Stimulated activated CD4-positive, alpha-beta T cell treated with anti-CD3 and anti-CD28 coated beads, Interleukin-1b, Interleukin-23, amount 100 ng/mL, for 48 hours (primary cell): ENCODE measurements at places on chromosomes 3 and 15.

GRCh38 chr3:159910991-159911663 lies 77.5 kb upstream of the IL12A start:
- DNase-seq, result no peak

DNA sequence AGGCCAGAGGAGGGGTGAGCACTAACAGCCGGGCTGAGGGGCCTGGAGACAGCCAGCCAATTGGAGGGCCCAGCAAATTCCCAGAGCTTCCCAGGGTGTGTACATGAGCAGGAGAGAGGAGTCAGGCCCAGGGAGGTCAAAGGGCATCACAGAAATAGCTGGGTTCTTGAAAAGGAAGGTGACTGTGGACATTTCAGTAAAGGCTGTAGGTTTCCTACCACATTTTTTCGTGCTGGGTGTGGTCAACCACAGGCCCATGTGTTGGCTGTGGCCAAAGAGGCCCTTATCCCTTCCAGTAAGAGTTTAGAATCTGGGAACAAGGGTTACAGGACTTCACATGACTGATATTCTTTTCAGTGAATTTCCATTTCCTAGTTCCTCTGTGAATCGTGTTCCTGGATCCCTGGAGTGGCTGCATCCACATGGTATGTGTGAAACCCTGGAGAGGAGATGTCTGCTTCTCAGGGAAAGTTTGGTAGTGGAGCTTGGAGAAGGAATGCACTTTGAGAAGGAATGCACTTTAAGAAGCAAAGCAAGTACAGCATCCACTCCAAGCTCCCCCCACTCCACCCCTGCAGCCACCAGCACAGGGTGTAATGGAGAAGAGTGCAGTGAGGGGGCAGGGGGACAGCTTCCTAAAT lies 73.2 kb upstream of the HEG1 start:
- no peak for DNase-seq

GRCh38 chr3:131193641-131194238 lies 167.1 kb downstream of the NEK11 start:
- DNase-seq, result no peak

- no peak for DNase-seq
Observed at GRCh38 chr15:32718821-32719716, 1.3 kb downstream of the GREM1 start.

GRCh38 chr3:55709411-55710012 lies 222.4 kb upstream of the WNT5A start:
- no peak for DNase-seq

- no peak for DNase-seq
Observed at GRCh38 chr3:121918779-121919483, 24.7 kb downstream of the SLC15A2 start.

- DNase-seq, result no peak
Observed at GRCh38 chr3:148823026-148823425, 4.6 kb upstream of the CPB1 start.

DNA sequence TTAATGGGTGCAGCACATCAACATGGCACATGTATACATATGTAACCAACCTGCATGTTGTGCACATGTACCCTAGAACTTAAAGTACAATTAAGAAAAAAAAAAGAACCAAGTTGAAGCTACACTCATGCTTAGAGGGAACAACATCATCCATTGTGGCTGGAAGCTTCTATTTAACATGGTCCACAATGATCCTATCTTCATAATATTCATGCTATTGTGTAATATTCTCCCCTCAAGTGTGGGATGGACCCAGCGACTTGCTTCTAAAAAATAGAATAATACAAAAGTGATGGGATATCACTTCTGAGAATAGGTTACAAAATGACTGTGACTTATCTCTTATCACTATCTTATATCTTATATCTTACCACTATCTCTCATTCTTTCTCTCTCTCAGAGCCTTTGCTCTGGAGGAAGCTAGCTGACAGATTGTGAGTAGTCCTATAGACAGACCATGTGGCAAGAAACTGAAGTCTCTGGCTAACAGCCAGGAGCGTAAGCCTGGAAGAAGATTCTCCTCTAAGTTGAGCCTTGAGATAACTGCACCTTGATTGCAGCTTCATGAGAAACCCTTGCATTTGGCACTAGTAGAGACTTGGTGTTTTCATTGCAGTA lies 198.5 kb upstream of the MRPL3 start:
- no peak for DNase-seq

DNA sequence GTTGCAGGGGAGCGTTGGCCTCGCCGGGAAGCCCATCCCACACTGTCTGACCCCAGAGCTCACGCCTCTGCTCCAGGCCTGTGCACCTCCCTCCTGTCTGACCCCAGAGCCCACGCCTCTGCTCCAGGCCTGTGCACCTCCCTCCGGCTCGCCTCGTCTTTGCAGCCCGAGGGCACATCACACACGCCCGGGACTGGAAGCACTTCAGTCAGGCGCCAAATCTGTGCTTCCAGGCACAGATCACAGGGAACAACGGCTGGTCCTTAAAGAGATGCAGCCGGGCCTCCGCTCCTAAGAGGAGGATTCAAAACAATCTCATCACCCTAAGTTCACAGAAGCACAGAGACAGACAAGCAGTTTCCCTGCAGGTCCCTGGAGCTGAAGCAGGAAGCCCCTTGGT lies 103.0 kb upstream of the RPL32 start:
- no peak for DNase-seq

GRCh38 chr3:45362758-45363157 lies 25.6 kb upstream of the LARS2 start:
- DNase-seq, result no peak

- DNase-seq, result peak; percentile 75
Observed at GRCh38 chr15:43776718-43777266, at the start of gene ELL3. ELL3 (minus strand) TSS chr15:43776966; CDS start chr15:43776901, 65 bp downstream.

- peak; percentile 58 for DNase-seq
Observed at GRCh38 chr3:68057637-68058320, 403.4 kb upstream of the SUCLG2 start.

DNA sequence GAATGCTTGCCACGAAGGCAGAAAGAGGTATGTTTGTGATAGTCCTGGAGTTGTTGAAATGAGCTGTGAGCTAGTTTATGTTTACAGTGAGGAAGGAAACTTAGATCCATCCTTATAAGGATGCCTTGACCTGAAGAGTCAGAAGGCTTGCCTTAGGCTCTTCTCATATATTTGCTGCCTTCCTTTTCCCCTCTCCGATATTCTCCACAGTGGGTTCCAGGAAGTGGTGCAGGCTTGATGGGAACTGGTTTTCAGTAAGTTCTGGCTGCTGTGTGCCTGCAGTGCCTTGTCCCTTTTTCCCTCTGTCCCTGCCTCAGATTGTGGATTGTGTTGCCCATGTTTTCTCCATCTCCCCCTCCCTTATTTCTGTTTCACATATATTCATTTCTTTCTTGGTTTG lies 287.3 kb upstream of the UBE2E1 start:
- DNase-seq, result no peak

DNA sequence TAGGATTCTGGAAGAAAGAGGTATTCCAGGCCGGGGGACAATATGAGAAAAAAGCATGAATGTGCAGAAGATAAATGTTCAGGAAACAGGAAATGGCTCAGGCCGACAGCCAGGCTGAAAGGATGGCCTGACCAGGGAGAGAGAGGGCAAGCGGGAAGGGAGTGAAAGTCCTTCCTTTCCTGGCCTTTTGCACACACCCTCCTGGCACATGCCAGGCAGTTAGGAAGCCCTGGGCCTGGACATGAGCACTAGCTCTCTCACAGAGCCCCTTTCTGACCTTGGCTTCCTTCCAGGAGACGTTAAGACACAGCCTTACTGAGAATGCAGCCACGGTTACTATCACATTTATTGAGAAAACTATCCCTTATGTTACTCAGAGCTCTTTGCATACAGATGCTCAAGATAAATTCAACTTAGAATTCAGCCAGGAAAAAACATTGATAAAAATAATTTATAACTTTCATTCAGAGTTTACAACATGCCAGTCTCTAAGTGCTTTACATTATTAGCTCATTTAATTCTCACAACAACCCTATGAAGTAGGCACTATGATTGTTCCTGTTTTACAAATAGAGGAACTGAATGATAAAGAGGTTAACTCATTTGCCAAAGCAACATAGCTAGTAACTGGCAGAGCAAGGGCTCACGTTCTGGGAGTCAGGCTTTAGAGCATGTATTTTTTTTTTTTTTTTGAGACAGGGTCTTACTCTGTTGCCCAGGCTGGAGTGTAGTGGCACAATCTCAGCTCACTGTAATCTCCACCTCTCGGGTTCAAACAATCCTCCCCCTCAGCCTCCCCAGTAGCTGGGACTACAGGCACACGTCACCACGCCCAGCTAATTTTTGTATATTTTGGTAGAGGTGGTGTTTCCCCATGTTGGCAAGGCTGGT lies 39.4 kb upstream of the SMAD3 start:
- DNase-seq, result no peak

- DNase-seq, result no peak
Observed at GRCh38 chr15:47682661-47683060, 34.6 kb upstream of the SEMA6D start.

GRCh38 chr3:127174715-127175140 lies 18.2 kb upstream of the PRR23E start:
- DNase-seq, result no peak

- DNase-seq, result peak; percentile 3
Observed at GRCh38 chr3:131216801-131217200, 164.8 kb upstream of the NUDT16 start.

DNA sequence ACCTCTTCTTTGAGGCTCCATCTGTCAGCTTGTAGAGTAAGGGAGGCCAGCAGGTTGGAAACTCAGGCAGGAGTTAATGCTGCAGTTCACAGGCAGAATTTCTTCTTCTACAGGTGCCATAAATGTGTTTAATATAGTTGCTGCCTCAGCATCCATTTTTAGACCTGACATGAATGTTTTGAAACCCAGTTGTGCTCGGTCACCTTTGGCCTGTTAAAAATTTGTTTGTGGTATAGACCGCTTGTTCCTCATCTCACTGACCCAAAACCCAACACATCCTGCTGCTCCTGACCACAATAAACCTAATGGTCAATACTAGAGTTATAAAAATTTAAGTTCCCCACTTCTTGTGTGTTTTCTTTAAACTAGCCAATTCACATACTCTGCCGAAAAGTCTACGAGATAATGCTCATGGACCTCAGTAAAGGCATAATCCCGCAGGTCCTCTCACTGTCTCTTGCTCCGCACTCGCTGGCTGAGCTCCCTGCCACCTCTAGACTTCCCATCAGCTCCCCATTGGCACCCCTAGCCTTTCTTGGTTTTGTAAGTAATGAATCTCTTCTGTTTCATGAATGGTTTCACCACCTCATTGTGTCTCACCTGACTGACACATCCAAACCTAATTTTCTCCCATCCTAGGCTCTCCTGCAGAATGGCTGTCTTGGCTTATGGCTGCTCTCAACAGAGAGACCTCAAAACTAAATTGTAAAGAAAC lies 138.5 kb upstream of the STRIT1 start:
- no peak for DNase-seq

DNA sequence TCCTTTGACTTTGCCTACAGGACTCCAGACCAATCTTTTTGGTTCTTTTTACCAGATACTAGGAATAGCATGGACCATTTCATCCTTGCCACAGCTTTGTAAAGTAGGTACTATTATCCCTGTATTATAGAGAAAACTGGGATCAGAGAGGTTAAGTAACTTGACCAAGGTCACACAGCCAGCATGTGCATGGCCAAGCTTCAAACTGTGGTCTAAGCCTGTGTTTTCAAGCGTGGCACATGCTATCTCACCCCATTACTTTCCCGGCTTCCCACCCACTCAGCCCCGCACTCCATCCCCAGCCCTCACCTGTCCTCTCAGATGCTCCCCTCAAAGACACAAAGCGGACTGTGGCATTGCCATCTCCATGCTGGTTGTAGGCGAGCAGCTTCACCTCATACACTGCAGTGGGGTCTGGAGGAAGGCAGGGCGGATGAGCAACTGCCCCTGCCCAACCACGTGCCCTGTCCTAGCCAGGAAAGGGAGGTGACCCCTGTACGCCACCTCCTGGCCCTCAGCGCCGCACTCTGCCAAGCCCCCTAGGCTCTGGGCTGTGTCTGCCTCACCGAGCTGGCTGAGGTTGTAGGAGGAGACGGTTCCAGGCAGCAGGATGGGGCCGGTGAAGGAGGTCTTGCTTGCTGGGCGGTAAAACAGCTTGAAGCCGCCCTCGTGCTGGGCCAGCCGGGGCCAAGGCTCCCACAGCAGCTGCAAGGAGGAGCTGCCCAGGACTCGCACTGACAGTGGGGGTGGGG lies 25.7 kb downstream of the RNU5B-1 start:
- no peak for DNase-seq

- no peak for DNase-seq
Observed at GRCh38 chr3:153572165-153572564, 410.1 kb downstream of the RAP2B start.

GRCh38 chr3:186127463-186127862 lies 18.6 kb upstream of the ETV5 start:
- no peak for DNase-seq

DNA sequence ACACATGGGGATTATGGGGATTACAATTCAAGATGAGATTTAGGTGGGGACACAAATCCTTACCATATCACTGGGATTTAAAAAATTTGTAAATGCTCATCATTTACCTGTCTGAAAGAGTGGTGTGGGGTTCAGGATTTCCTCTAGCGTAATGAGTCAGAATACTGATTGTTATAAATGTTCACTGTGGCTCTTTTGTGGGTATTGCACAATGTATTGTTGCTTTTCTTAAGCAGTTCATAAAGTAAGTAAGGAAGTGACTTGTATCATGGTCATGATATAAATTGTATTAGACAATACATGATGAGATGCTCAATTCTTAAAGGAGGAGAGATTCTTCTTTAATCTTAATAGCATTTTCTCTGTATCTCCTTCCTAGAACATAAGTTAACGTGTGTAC lies 262.1 kb downstream of the CNTN4 start:
- DNase-seq, result no peak

- DNase-seq, result no peak
Observed at GRCh38 chr3:17753632-17753992, 11.2 kb upstream of the TBC1D5 start.

DNA sequence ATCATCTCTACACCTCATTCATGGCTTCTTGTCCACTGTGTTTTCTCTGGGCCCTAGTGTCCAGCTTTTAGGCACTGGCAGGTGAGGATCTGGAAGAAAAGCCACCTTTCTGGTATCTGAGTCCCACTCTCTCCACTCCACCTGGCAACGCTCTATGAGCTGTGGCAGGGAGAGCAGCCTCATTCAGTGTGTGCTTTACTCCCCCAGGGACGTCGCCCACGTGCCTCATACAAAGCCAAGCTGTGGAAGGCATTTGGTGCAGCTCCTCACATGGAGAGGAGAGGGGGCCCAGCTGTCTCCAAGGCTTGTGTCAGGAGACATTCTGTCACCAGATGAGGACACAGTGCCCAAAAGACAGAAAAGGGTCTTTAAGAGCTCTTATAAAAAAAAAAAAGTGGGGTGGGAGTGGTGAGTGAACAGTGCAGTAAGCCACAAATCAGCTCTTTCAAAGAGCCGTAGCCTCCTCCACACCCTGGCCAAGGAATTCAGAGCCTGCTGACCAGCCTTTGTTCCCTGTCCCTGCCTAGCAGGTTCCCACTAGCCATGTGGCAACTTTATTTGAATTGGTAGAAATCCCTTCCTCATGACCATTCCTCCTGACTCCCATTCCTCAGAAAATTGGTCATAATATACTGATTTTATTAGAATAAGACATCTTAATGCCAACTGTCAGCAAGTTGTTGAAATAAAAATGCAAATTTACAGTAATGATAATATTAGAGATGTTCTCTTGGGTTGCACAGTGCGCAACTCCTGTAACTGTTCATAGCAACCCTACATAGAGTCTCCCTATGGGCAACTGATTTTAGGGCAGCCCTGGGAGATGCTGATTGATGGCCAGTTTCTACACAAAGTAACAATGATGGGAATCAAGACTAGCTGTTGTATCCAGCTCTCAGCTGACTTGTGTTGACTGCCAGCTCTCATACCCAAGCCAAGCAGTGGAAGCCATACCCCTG lies 29.5 kb downstream of the GALNT15 start:
- DNase-seq, result no peak
